Activated CD4-positive, alpha-beta T cell treated with anti-CD3 and anti-CD28 coated beads, Interleukin-2, amount 50 U/mL, for 24 hours (primary cell): ENCODE measurements at places on chromosomes 3 and 15.

- no peak for DNase-seq
These were observed 46.6 kb downstream of the APH1B start for GRCh38 chr15:63323798-63324563.

DNA sequence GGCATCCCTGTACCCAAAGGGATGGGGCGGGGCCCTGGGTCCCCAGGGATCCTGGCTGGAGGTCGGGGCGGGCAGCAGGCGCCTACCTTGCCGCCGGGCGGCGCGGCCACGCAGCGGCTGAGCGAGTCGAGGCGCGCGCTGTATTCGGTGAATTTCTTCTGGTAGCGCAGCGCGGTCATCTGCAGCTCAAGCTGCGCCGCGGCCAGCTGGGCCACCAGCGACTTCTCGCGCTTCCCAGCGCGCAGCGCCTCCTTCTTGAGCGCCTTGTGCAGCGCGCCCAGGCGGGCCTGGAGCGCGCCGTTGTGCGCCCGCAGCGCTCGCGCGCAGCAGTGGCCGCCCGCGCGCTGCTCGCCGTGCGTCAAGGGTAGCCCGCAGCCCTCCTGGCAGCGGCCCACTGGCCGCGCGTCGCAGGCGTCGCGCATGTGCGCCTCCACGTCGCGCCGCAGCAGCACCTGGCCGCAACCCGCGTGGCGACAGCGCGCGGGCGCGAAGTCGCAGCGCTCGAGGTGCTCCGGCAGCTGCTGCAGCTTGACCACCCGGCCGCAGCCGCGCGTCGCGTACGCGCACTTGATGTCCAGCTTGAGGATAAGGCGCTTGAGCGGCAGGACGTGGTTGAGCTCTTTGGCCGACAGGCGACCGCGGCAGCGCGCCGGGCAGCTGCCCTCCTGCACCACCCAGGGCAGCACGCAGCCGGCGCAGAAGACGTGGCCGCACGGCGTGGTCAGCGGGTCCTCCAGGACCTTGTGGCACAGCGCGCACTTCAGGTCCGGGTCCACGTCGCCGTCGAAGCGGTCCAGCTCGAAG lies 522 bp downstream of the PDZRN3 start:
- DNase-seq: no peak

- no peak for DNase-seq
These were observed 542.6 kb downstream of the TUSC7 start for GRCh38 chr3:117252208-117252607.

GRCh38 chr3:6416049-6416661 lies 444.8 kb upstream of the GRM7 start:
- no peak for DNase-seq

- no peak for DNase-seq
These were observed 124.3 kb upstream of the SPRED1 start for GRCh38 chr15:38128341-38128781.

GRCh38 chr3:169666076-169666375 lies 2.5 kb upstream of the MECOM start:
- no peak for DNase-seq

- DNase-seq: no peak
These were observed 462.1 kb downstream of the MFSD1 start for GRCh38 chr3:159263750-159264553.

GRCh38 chr3:109375975-109376374 lies 38.6 kb upstream of the DPPA4 start:
- DNase-seq: no peak

- DNase-seq: no peak
These were observed 1.1 kb downstream of the STAC start for GRCh38 chr3:36381311-36381956.

DNA sequence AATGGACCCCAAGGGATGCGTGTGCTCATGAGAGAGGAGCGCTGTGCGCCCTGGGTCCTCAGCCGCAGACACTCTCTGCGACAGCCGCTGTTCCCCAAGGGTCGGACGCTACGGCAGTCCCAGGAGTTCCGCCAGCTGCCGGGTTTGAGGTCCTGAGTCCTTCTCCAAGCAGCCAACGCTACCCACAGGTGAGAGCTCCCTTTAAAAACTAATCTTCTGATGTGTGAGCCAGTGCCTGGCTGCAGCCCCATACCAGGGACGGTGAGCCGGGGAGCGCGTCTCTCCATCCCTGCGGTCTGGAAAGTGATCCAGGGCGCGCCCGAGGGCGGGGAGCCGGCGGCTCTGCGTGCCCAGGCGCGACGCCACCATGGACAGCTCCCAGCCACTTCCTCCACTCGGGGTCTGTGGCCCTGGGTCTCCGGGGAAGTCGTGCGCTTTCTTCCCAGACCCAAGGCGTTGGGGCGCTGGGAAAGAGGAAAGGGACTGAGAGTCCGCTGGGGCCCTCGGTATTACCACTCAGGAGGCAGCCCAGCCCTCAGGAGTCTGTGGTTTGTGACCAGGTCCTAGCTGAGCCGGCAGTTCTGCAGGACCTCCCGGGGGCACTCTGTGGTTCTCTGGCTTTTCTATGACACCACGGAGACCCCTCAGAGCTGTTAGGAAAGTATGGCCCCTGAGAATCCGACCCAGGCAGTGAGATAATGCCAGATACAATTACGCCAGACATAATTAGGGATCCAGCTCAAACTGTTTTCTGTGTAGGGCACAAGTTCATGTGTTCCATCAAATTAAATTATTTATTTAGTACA lies 1.4 kb downstream of the CEMIP start:
- DNase-seq: no peak

DNA sequence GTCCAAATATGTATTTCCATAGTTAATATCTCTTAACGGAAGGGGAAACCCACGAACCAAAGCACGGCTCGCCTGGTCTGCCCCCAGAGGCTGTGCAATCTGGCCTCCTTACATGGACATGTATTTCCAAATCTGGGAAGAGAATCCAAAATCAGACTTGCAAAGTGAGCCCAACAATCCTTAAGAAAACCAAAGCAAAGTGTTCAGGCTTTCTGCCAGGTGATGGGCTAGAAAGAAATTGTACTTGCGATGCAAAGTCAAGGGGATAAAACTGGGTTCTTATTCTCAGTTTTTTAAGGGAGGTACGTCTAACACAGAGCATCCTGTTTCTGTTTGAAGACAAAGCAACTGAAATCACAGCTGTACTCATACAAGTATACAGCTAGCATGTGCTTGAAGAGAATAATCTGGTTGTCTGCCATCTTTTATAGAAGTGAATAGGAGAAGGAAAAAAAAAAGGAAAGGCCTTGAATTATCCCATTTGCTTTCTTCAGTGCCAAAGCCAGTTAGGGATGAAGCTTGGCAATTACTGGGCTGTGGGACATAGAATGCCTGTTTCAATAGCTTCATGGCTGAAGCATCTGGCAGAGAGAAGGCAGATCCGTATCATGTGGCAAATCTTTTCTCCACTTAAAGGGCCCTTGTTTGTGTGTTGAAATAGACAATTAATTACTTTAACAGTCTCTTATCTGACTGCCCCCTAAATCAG lies 48.4 kb downstream of the LRIG1 start:
- DNase-seq: no peak

- no peak for DNase-seq
These were observed 17.3 kb downstream of the IGSF10 start for GRCh38 chr3:151443583-151443982.

DNA sequence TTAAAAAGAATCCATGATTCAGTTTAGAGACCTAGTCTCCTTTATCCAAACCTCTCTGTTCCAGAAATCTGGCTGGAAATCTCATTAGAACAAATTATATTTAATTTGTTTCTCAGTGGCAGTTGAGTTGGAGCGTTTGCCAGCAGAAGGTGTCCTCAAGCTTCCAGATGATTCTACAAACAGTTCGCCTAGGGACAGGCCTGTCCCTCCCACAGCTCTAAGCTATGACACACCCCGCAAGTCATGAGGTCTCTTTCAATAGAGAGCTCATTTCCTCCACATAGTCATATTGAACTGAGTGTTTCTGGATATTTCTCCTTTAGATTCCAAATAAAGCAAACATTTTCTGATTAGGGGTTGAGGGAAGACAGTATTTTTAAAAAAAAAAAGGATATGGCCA lies 230.3 kb downstream of the ATP8B4 start:
- DNase-seq: no peak

DNA sequence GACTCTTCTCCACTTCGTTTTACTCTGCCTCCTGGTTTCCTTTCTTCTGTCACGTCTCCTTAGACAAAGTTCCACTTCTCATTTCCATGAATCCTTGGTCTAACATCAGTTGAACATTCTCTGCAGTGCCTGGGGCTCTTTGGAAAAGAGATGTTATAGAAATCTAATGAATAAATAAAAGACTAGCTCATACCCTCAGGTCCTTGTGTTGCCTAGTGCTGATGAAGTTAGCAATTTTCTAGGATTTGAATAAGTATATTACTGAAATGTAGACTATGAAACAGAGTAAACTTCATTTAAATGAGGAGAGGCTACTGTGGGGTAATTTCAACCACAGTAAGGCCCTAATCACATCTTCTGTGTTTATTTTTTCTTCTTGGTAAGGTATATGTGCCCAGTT lies 146.9 kb upstream of the CADPS start:
- no peak for DNase-seq

DNA sequence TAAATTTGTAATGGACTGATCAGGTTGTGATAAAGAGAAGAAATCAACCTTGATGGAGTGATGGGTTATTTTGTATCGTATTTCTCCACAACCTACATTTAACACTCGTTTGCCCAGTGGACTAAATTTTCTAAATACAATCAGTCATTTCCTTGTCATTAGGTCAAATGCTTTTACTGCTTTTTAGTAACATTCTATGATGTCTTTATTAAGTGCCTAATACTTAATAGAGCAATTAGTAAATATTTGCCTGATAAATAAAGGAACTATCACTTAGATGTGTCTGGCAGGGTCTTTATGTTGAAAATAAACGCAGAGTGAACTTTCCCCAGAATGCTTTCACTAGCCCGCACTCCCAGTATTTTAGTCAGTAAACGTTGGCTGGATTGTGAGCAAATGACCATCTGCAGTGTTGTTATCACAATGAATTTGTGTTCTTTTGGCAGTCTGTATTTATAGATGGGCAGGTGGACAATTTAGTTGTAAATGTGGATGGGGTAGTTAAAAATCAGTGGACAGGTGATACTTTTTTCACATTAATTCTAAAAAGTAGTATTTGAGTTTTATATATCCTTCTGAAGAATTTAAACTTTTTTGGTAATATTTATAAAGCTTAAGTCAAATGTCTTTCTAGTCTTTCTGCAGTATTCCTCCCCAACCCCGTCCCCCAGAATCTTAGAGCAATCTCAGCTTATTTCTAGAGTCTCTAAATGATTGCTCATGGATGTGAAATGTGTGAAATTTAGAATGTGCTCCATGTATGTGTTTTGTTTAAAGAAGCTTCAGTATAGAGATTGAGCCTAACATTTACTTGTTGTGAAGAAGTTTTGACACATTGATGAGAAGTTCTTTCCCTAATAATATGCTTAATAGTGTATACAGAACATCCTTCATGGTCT lies 4.9 kb downstream of the USP3 start:
- no peak for DNase-seq

DNA sequence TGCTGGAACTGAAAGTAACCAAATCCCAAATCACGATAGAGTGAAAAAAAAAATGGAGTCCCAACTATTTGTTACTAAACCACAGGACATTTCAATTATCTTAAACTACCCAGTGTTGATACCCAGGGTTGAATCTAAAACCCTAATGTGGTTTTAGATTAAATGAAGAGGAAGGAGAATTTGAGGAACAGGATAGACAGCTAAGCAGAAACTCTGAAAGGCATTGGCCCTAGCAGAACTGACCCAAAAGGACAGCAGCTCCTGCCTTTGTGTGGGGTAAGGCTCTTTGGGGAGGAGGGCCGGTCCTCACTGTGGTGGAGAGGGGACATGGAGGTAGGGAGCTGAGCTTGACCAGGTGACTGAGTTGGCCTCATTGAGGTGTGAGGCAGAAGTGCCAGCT lies 30.7 kb upstream of the SNRK start:
- DNase-seq: no peak

- DNase-seq: no peak
These were observed 42.5 kb upstream of the ABHD10 start for GRCh38 chr3:111936191-111936841.

GRCh38 chr3:64686446-64686908 lies 1.3 kb downstream of the ADAMTS9 start:
- no peak for DNase-seq

- DNase-seq: no peak
These were observed 59.8 kb upstream of the MEX3B start for GRCh38 chr15:82105451-82106215.

DNA sequence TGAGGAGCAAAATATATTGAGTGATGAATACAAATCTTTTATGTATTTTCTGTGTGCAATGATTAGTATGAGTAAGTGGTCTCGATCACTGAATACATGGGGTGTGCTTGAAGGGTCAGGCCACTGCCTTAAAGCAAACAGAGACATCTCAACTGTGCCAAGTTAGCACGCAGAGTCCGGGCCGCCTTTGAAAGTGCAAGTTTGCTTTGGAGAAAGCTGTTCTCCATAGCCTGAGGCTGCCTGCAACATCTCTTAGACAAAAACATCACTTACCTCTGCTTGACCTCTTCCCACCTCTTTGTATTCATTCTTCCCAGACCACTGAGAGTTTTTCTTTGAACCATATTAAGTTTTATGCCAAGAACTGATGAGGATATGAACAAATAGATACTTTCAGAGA lies 267.0 kb downstream of the ZBTB20 start:
- DNase-seq: no peak

GRCh38 chr3:63613561-63613960 lies 38.9 kb upstream of the SNTN start:
- no peak for DNase-seq

- no peak for DNase-seq
These were observed 99.8 kb upstream of the STRIT1 start for GRCh38 chr3:155393316-155393715.

DNA sequence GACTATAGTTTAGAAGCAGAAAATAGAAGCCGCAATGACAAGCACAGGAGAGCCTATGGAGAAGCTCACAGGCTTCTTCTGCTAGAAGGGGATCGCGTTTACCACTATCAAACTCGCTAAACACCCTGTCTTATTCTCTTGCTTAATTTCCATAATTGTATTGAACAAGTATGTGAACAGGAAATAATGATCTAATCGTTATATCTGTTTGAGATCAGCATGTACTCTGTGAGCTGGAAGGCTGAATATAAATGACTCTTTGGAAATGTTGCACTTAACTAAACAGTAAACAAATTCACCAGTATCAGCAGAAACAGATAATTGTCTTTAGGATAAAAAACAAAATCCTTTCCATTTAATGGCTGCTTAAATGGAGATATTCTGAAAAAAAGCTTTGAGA lies 15.0 kb downstream of the NEK10 start:
- DNase-seq: no peak

DNA sequence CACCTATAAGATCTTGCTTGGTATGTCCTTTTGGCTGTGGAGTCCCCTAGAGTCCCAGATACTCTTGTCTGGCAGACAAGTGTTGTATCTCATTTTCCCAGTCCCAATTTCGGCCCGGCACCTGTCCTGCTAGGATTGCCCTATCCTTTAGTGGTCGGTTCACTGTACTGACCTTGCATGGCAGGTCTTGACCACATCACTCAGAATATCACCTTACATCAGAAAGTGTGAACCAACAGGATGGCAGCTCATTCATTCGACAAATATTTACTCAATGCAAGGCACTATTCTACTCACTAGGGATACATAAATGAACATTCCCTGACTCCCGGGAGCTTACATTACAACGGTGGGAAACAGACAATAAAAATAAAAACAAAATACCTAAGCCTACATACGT lies 5.7 kb upstream of the CCDC80 start:
- no peak for DNase-seq
